ENCODE measurements at places on chromosomes 11 and 22.

DNA sequence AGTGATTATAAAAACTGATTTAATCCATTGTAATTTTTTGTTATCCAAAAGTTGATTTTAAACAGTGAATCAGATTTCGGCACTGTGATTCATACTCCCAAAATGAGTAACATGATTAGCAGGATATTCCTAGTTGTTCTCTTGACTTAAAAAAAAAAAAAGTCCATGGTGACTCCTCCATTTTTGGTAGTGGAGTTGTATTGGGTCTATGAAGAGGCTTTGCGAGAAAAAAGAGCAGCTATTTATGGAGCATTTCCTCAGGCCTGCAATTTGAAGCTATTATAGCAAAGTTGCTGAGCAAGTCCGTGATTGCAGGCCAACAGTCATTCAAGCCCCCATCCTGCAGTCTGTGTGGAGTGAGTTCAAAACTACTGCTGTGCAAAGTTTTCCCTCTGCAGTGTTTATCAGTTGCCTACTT lies 28.8 kb downstream of the YAP1 start:
- no peaks in the 10 kb centered on the region for H3K4me1 ChIP-seq
- H3K27ac ChIP-seq: no peak overlapping the region
- no peak overlapping the region for H3K4me3 ChIP-seq

DNA sequence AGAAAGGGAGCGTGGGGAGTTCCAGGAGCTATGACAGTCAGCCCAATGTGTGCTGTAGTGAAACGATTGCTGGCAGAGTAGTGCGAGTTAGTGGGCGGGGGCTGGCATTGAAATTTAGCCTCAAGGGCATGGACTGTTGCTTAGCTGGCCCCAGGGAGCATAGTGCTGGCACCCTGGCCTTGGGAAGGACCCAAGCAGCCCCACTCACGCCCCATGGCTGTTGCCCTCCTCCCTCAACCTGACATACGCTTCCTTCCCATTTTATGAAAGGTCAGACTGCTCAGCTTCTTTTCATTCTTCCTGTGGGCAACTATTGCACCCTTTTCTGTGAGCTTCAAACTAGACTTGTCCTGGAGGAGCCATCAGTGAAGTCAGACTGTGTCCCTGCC lies 52.0 kb upstream of the SUSD2 start:
- no peak overlapping the region for H3K27ac ChIP-seq
- no peak overlapping the region for H3K4me3 ChIP-seq

DNA sequence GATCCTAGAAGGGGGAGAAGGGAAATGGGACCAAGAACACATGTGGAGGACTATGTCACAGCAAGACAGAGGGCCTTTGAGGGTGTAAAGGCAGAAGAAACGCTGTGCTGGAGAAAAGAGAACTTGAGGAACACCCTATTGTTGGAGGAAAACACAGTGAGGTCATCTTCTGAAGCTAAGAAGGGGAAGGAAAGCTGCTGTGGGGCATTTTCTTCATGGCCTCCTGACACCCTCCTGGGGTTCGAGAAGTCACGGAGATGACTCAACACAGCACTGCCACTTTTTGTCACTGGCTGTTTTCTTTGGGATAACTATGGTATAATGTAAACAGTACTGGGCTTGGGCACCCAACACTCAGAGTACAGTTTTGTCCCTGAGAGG lies 492.6 kb upstream of the CADM1 start:
- no peaks in the 10 kb centered on the region for H3K4me1 ChIP-seq
- H3K27ac ChIP-seq: no peak overlapping the region
- DNase-seq: no peak
- no peaks in the 10 kb centered on the region for H3K36me3 ChIP-seq
- no peaks in the 10 kb centered on the region for H3K27me3 ChIP-seq
- no peak overlapping the region for H3K4me3 ChIP-seq

GRCh38 chr11:19530505-19530904 lies 182.1 kb upstream of the NAV2 start:
- no peak overlapping the region for H3K4me3 ChIP-seq
- no peaks in the 10 kb centered on the region for H3K4me1 ChIP-seq
- no peaks in the 10 kb centered on the region for H3K36me3 ChIP-seq
- DNase-seq: no peak

- no peak overlapping the region for H3K27ac ChIP-seq
- peaks cover 10% of the 10 kb centered on the region for H3K27me3 ChIP-seq
- no peaks in the 10 kb centered on the region for H3K36me3 ChIP-seq
- DNase-seq: no peak
- peak overlapping the region; percentile 29 for H3K4me3 ChIP-seq
Observed at GRCh38 chr11:72589802-72590761, 84.1 kb downstream of the PDE2A start.

DNA sequence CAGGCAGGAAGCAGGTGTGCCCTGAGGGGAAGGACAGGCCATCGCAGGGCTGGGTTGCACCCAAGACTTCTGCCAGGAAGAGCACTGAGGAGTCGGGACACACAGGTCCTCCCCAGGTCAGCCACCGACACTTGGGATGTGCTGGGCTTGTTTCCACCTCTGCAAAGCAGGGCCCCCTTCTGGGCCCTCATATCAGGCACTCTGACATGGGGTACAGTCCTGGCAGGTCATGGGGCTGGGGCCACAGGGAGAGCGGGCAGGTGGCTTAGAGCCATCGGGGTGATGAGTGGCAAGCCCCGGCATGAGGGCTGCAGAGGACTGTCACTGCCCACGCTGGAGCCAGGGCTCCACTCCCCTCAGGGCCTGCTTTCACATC lies 7.9 kb upstream of the ADORA2A start:
- H3K4me1 ChIP-seq: peaks cover 7% of the 10 kb centered on the region
- H3K27me3 ChIP-seq: no peaks in the 10 kb centered on the region
- H3K4me3 ChIP-seq: no peak overlapping the region
- no peak overlapping the region for H3K27ac ChIP-seq
- H3K36me3 ChIP-seq: peaks cover 10% of the 10 kb centered on the region

DNA sequence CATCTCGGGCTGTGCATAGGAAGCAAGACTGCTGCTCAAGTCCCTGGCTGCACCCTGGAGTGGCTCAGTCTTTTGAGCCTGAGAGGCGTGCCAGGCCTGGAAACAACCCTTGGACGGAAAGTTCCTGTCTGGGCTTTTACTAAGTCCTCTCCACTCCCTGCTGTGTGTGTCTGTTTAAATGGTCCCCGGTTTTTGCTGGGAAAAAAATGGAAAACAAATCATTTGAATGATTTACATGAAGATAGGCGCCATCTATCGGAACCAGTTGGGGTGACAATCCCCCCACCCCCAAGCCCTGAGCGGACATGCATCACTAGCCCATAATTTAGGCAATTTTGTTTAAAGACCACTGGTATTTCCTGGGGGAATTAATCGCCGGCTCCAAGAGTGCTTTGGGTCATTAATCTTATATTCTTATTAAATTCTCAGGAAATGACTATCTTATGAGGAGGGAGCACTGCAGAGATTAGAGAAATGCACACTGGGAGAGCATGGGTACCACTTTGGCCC lies 2.7 kb upstream of the GAB2 start:
- H3K4me1 ChIP-seq: peaks cover 7% of the 10 kb centered on the region
- H3K27ac ChIP-seq: no peak overlapping the region
- H3K36me3 ChIP-seq: no peaks in the 10 kb centered on the region

DNA sequence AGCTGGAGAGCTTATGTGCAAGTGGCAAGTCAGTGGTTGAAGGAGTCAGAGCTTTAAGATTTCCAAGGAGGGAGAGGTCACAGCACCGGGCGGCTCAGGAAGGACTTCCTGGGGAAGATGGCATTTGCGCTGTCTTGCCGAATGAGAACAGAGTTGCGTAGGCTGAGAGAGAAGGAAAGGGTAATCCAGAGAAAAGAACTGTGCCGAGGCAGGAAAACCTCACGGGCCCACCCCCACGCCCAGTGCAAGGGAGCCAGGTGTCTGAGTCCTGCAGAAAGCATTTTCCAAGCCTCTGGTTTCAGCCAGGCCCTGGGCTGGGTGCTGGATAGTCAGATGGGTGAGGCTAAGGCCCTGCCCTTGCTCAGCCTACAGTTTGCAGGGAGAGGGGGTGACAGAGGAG lies 3.2 kb upstream of the AP1B1 start:
- no peaks in the 10 kb centered on the region for H3K27me3 ChIP-seq
- peaks cover 6% of the 10 kb centered on the region for H3K4me1 ChIP-seq
- no peak overlapping the region for H3K27ac ChIP-seq

DNA sequence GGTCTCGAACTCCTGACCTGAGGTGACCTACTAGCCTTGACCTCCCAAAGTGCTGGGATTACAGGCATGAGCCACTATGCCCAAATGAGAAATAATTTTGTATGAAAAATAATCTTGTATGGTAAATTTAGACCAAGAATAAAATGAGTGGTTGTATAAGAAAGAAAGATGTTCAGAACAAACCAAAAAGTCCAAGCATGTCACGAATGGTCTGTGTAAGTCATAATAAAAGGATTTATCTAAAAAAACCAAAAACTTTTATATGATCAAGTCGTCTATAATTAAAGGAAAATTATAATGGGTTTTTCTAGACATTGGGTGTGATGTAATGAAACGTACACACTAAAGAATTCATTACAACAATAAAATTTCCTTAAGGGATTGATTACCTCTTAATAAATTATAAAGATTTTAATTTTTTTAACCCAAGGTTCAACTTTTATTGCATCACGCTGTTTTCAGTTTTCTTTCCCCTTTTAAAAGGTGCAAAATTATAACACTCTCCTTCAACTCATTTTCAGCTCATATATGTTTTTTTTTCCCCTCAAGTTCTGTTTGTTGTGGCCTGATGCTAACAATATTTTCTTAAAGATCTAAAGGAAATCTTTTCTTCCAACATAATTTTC lies 8.9 kb upstream of the AQP11 start:
- no peaks in the 10 kb centered on the region for H3K36me3 ChIP-seq
- no peaks in the 10 kb centered on the region for H3K4me1 ChIP-seq
- no peak for DNase-seq
- no peak overlapping the region for H3K4me3 ChIP-seq

- no peak overlapping the region for H3K27ac ChIP-seq
- no peaks in the 10 kb centered on the region for H3K27me3 ChIP-seq
- H3K36me3 ChIP-seq: peaks cover 71% of the 10 kb centered on the region
- H3K4me3 ChIP-seq: no peak overlapping the region
Observed at GRCh38 chr11:121534131-121535093, 81.6 kb upstream of the SORL1-AS1 start.

DNA sequence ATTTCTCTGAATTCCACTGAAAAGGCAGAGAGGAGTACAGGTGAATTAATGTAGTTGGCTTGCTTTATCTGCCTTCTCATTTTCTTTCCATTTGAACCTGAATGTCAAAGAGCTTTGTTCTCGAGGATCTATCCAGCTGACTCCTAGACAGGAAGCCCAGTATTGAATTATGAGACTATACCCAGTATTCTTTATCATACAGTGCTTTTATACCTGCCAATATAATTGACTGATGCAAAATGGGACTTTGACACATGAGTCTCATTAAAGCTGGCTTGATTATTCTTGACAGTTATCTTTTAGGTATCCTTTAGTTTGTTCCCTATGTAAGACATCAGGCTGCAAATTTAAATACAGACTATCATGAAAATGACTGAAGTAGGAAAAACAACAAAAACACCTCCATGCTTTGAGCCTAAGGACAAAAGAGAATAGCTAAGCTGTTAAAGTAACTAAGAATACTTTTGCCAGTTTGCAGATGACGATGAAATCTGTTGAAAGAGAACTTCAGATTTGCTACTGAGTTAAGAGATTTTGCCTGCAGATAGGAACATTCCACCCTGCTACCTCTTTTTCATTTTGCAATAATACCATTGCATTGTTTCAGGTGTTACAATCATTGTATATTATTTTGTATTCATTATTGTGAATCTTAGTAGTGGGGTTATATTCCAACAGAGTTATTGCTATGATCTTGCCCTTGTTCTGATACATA lies 117.1 kb downstream of the ENTHD1 start:
- H3K4me1 ChIP-seq: peaks cover 7% of the 10 kb centered on the region
- H3K4me3 ChIP-seq: no peak overlapping the region
- H3K36me3 ChIP-seq: no peaks in the 10 kb centered on the region
- no peak for DNase-seq
